ENCODE measurements at places on chromosomes 5 and 9.

DNA sequence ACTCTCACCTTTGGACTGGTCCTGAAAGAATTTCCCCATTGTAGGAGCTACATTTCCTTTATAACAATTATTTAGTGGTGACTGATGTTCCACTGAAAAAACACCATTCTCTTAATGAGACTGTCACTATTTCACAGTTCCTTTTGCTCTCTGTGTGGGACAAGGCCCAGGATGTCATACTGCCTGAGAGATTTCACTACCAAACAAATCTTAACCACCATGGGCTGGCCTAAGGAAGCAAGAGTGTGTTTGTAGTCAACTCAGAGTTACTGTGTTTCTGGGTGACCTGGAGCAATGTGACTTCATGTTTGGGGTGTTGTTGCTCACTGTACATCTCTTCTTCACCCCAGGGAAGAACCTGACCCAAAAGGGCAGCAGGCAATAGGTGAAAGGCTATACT, 50.1 kb upstream of the ZNF608 start:
- DNase-seq: no peak

DNA sequence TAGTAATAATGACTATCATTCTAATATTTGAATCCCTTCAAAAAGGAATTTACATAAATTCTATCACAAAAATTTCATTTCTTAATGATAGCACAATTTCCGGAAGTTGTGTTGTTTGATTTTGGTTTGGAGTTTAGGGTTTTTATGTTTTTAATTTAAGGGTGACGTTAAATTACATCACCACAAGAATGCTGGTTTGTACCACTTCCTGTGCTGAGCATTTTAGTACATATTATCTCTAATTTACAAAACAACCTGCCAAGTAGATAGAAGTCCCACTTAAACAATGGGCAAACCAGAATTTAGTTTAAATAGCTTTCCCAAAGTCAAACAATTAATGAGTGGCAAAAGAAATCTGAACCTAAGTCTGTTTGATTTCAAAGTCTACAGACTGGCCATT, 63.4 kb downstream of the DENND1A start:
- DNase-seq: no peak

GRCh38 chr9:32427111-32427873, 42.8 kb downstream of the ACO1 start:
- DNase-seq: no peak

- DNase-seq: no peak
Measured at GRCh38 chr5:33807771-33808170, 84.0 kb downstream of the ADAMTS12 start.

- DNase-seq: no peak
Measured at GRCh38 chr5:1343315-1343751, 1.6 kb downstream of the CLPTM1L start.

DNA sequence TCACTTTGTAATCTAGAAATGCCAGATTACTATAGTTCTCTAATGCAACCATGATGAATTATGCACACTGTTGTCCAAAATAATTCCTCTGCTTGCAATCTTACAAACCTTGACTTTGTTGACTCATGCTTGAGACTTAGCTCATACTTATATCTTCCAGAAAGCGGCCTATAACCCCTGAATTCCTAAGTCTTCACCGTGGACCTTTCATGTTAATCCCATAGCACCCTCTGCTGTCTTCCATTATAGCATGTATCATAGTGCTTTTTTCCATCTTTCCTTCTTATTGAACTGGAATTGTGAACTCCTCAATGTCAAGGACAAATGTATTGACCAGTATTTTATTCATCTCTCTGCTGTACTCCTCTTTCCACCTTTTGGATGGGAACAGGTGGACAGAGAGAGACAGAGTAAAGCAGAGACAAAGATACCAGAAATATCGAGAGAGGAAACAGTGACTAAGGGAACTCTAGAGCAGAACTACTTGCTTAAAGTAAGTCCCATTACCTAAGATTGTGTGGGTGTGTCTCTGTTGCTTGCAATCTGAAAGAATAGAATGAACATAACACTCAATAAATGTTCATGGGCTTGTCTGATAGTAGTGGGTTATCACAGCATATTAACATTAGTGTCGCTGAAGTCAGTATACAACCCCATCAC, 110.0 kb downstream of the LURAP1L start:
- no peak for DNase-seq

DNA sequence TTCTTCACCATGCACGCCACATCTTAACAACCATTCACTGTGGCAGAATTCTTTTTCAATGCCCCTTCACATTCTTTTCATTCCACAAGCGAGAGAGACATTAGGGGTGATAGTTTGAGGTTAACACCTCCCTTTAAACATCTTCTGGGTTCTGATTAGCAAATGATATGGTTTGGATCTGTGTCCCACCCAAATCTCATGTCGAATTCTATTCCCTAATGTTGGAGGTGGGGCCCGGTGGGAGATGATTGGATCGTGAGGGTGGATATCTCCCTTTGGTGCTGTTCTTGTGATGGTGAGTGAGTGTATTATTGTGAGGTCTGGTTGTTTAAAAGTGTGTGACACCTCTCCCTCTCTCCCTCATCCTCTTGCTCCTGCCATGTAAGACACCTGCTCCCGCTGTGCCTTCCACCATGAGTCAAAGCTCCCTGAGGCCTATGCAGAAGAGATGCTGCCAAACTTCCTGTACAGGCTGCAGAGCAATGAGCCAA, 46.1 kb upstream of the RAI14 start:
- no peak for DNase-seq

DNA sequence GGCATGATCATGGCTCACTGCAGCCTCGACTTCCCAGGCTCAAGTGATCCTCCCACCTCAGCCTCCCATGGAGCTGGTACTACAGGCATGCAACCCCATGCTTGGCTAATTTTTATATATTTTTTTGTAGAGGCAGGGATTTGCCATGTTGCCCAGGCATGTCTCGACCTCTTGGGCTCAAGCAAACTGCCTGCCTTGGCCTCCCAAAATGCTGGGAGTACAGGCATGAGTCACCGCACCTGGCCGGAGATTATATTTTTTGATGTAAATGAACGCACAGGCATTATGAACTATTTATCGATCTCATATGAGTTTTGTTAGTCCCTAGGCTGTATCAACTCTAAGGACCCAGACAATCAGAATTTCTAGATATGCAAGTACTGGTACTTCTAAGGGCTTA, 25.5 kb upstream of the CEP120 start:
- no peak for DNase-seq

- DNase-seq: no peak
Measured at GRCh38 chr5:170278611-170279458, 18.7 kb downstream of the LCP2 start.

DNA sequence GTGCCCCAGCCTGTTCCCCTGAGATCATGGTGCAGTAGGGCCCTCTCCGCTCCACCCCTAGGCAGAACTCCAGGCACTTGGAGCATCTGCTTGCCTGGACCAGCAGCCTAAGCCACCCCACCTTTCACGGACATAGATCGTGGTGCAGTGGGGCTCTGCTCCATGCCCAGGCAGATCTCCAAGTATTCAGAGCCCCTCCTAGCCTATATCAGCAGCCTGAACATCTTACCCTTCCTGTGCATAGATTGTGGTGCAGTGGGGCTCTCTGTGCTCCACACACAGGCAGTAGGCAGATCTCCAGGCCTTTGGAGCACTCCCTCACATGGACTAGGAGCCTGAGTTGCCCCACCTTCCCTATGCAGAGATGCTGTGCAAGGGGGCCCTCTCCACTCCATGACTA, 103.0 kb downstream of the GLIS3 start:
- DNase-seq: no peak

DNA sequence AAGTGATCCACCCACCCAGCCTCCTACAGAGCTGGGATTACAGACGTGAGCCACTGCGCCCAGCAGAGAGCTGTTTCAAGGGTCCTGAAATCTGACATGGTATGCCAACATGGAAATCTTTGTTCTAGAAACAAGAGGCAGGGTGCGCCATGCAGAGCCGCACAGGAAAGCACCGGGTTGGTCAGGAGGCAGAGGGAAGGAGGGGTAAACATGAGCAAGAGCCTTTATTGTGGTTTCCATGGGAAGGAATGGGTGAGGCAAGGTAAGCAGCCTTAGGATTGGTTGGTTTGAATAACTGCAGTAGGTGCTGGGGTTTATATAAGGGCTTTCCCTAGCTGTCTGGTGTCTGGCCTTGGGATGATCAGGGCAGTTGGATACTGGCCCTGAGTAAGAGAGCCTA, 5.5 kb upstream of the EXOSC2 start:
- DNase-seq: no peak

DNA sequence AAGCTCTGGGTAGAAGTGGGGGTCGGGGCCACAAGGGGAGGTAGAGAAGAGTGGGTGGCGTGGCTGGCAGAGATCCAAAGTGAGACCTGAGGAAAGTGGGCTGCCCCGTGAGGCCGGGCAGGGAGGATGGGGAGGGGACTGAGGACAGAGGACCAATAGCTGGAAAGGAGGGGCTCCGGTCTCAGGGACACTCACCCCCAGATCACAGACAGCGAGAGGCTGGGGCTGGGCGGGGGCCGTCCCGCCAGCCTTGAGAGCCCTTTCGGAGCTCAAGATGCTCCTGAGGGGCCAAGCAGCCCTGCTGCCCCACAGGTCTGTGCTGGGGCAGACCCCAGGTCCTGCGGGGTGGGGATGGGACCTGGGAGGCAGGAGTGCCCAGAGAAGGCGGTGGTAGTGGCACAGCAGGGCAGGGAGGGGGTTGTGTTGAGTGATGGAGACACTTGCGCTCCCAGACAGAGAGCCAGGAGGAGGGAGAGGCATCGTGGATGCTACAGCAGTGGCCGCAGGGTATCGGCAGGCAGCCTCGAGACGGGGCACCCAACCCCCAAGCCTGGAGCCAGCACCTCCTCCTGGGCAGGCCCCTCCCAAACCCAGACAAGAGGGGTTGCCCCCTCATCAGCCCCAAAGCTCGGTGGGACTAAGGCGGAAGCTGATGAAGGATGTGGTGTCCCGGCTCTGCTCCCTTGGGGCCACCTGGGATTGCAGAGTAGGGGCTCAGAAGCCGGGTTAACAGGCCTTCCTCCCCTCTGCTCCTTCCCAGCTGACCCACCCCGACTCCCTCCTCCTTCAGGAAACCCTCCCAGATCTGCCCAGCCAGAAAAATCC, 3.4 kb downstream of the SARDH start:
- DNase-seq: no peak

GRCh38 chr9:99353408-99353807, 131.3 kb downstream of the SEC61B start:
- no peak for DNase-seq

- no peak for DNase-seq
Measured at GRCh38 chr5:157390133-157390532, 69.9 kb upstream of the NIPAL4 start.

- no peak for DNase-seq
Measured at GRCh38 chr9:130284249-130284625, 18.7 kb downstream of the HMCN2 start.

DNA sequence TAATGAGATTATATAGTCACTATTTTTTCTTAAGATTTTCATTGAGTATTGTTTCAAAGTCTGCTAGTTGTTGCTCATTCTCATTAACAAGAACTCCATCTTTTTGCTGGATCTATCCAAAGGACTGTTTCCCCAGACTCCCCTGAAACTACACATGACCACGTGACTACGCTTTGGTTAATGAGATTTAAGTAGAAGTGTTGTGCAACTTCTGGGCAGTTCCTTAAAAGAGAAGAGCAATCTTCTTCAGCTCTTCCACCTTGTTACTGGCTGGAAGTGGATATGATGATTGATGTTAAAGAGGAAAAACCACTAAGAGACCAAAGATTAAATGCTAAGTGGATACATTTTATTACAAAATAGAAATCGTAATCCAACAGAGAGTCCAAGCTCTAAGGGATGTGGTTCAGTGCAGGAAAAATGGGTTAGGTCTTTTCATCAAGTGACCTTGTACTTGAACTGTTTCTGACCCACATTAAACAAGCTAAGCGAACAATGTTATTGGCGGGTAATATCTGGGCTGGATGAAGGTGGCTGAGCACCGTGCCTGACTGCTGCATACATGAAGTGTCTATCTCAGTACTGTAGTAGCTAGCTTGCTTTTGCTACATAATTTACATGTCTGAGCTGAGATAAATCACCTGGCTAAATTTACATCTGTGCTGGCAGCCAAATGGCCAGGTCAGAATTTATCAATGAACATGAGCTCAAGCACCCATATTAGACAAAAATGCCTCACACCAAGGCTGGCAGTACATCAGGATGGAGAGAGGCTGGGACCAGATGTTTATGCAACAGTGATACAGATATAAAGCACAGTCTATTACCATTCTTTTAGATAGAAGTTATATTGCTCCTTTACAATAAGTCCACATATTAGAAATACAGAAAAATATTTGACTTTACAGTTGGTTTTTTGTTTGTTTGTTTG, 7.5 kb upstream of the CTNNAL1 start:
- DNase-seq: no peak

- DNase-seq: no peak
Measured at GRCh38 chr9:27829621-27830020, 256.3 kb upstream of the C9orf72 start.

DNA sequence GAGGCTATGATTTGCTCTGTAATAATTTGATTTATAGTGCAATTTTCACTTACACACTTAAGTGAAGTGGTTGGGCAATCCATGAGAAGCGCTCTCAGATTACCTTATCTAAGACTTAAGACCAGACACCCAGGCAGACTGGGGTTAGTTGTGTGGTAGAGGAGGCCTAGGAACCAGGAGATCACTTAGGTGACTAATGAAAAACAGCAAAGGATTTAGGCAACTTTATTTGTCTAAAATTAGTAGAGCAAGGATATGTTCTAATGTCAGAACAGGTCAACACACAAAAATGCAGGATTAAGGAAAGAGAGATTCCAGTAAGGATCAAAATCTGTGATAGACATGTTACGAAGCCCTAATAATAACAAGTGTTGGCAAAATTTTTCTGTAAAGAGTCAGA, 913.8 kb downstream of the TLE1 start:
- no peak for DNase-seq

- DNase-seq: no peak
Measured at GRCh38 chr9:88590558-88591146, 55.7 kb downstream of the NXNL2 start.

- DNase-seq: no peak
Measured at GRCh38 chr5:4099386-4099785, 503.8 kb downstream of the IRX1 start.

DNA sequence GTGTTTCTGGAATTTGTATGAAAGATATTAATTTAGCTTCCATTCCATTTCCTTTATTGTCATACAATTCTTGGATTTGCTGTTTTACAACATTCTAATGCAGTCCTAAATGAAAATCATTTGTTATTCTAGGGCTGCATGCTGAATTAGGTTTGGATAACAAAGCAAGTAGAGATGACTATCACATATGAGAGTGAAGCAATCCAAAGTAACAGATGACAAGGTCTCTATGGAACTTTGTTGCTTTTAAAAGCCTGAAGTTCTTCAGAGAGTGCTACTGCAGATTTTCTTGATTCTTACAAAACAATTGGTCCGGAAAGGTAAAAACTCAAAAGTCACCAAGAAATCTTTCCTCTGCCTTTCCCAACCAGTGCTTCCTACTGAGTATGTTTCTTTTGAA, 56.9 kb upstream of the VCAN start:
- DNase-seq: no peak

DNA sequence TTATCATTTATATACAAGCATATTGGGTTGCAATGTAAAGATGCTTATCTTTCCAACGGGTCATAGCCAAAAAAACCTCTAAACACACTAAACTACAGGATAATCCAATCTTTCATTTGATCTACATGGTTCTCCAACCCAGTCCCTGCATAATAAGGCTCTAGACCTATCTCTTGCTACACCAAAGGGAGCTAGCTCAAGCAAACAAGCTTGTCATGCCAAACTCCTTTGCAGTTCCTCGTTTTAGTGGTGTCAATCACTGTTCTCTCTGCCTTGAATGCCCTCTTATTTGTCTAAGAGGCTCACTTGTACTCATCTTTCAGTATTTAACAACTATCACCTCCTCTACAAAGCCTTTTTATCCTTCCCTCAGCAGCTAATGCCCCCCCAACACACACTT, 5.6 kb downstream of the HOMER1 start:
- DNase-seq: no peak

- DNase-seq: no peak
Measured at GRCh38 chr5:172871536-172871935, 37.5 kb downstream of the ERGIC1 start.

Data from nucleus accumbens (tissue), 56 donors.